Activated CD8-positive, alpha-beta memory T cell treated with anti-CD3 and anti-CD28 coated beads for 48 hours (primary cell): ENCODE measurements at places on chromosomes 2 and 18.

DNA sequence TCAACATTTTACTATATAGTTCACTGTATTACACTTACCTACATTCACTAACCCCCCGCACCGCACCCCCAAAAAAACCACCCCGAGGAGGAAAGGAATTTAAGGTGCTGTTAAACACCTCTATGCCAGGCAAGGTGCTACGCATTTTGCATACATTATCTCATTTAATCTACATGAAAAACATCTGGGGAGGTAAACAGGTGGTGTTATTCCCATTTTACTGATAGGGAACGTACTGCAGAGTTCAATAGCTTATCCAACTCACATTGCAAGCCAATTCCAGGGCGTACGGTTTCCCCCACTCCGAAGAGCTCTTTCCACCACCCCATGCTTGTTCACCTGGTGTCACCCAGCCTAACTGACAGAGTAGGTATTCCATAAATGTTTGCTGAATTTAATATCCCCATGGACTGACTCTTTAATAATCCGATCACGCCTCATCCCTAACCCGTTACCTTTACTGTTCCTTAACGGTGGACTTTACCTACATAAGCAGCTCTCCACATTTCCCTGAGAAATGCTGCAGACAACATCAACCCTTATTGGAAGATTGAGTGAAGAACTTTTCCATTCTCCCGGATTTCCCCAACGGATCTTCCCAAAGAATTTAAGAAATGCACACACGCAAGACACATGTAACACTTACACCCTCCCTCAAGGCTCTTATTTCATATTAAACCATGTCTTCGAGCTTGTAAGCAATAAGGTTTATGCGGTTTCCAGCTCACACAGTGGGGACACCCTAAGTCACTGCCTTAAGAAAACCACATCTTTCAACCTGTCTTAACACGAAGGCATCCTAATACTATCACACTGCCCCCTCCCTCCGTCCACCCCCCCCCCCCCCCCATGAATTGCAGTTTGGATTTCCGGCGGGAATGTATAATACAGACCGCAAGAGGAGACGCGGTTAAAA, 1.2 kb downstream of the RAPH1 start:
- DNase-seq = no peak

DNA sequence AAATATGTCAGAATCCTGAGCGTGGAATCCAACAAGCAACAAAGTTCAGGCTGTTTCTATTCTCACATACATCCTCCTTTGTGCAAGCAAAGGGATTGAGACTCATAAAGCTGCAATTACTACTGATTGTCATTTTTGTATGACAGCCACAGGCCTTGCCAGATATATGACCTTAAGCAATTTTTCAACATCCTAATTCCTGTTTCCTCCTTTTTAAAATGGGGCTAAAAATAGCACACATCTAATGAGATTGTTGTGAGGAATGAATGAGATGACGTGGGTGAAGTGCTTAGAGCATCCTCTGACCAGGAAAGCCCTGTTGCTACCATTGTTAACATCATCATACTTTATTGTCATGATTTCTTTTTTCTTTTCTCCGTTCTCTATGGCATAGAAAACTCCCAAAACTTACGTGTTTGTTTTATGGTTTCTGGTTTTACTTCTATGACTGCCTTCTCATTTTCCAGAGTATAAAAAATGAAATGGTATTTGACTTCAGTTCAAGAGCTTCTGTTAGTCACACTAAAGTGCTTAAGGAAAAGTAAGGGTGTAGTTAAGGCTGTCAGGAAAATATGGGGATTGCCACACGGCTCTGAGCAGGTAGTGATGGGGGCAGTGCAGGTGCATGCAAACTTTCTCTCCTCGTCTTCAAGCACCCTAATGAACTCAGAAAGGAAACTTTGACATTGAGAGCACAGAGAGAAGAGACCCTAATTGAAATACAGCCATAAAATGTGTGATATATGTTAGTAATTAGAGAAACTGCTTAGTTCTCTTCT, 590.6 kb upstream of the NETO1 start:
- no peak for DNase-seq

DNA sequence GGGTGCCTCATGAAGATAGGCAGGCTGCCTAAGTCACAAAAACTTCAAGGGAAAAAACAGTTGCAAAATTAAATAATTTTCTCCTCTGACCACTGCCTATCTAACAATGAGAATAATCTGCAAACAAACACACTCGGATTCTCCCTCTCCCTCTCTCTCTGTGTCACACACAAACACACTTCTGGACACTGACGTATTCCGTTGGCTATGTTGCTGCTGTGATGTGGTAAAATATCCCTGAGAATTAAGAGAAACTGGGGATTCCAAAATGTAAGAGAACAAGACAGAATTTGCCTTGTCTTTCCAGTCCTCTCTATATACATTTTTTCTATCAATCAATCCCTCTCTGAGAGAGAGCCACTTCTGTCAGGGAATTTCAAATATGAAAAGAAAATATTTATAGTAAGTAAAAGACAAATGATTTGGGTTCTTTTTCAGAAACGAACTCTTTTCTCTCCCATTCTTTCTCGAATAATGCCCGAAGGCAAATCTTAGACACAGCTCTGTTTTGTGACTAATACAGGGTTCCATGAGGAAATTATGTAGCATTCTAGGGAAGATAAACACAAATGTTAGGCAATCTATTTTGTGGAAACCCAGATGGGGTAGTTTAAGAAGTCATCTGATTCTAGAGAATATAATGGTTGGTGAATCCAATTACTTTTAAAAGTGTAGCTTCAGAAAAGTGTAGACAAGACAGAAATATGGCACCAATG, 310.3 kb upstream of the CYP26B1 start:
- DNase-seq = no peak

DNA sequence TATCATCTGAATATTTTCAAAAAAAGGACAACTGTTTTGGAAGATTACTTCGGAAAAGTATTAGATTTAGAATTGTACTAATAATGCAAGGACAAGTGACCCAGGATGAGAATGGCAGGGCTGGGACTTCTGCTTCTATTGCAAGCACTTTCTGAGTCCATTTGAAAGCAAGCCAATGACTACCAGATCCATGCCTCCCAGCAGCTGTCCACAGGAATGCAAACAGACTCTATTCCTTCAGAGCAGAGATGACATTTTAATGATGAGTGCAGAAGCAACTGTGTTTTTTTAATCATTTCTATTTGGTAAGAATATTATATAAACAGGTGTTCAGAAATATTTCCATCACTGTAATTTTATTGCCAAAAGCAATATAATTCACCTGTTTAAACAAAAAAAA, 456.7 kb downstream of the SOX11 start:
- DNase-seq = no peak

DNA sequence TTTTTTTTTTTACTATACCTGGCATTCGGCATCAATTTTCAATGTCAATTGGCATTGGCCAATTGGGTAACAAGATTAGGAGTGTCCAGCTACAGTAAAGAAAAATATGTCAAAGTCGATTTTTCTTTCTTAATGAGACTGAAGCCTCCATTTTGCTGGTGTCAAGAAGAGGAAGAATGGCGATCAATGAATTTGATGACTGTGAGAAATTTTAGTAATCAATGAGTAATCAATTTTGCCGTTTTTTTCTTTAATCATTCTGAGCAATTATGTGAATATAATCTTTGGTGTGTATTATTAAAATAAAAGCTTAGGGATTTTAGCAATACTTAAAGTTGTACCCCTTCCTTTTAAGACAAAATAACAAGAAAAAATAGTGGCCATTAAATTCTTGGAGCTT, 69.7 kb downstream of the TMEM200C start:
- DNase-seq = no peak

DNA sequence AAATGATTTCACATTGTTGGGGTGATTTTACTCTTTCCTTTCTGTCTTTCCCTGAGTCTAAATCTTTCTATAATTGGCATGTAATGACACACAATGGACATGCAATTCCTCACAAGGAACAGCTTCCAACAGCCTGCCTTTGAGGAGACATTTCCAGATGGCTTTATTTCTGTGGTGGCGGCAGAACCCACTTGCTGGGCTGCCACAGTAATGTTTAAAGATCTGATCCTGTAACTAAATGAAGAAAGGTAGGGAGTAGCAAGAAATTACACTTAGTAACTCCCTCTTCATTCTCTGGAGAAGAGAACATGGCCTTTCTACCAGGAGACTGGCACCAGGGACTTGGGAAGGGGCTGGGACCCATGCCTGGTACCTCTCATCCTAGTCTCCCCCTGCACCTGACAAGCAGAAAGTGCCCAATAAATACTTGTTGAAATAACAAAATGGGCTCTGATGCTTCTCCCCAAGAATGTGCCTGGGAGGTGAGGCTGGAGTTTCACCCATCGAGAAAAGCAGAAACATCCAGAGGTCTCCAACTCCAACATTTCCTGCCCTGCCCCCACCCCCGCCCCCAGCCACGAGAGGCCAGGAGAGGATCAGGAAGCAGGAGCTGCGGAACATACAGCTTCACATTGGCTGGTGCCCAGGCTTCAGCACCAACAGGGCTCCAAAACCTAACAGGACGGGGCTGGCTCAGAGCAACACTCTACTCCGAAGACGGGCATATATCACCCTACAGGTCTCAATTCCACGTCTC, 92.1 kb downstream of the PXDN start:
- no peak for DNase-seq

DNA sequence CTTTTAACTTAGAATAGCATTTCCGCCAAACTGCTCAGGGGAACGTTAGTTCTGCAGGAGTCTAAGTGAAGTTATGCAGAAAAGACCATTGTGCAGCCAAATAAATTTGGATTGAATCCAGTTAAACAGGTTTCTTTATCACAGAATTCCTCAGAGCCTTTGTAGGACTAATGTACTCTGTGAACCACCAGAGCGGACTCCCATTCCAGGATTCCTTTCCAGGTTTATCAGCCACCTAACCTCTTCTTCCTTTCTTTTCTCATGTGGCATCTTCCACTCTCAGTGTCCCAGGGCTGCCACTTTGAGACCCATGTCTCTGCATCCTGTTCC, 350.4 kb downstream of the TSN start:
- no peak for DNase-seq

DNA sequence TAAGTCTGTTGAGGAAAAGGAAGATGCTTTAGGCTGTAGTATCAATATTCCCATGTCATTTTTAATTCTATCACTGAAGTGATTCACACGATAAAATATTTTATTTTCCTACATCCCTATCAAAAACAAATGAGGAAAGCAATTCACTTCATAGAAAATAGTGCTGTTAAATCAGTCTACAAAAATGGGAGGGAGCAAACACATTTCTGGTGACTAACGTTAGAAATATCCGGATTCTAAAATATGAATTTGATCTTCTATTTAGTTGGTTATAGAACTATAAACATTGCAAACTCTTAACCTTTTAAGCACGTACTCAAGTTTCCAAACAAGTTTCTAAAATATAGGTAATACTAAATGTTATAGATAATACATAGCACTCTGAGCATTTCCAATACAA, 20.8 kb downstream of the ATF2 start:
- DNase-seq = no peak

DNA sequence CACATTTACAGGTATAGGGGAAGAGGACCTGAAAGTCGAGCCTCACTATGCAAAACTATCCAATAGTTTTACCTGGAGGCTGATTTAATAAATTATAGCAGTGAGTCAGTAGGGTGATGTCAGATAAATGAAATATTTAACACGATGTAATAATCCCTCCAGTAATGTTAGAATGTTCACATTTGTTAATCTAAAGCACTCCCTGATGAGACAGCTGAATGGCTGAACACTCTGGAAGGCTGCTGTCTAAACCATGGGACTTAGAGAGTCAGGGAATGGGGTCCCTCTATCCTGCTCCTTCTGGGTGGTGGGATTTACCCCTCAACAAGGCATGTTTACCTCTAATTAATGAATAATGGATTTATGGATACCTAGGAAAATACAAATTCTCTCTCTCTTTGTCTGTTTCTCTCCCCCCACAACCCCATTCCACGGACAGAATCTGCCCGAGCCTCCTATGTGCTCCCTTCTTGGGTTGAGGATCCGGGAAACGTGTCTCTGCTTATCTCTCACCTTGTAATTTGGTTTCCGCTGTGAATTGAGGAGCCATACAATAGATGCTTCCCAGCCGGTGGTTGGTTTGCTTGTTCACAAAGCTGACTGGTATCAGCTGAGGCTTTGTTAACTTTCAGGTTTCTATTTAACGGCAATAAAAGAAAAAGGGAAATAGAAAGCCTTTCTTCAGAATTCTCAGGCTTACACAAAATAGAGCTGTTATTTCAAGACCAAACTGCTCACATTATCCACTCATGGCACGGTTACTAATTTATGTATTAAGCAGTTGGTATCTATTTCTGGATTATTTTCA, 25.9 kb downstream of the LRRC30 start:
- no peak for DNase-seq

DNA sequence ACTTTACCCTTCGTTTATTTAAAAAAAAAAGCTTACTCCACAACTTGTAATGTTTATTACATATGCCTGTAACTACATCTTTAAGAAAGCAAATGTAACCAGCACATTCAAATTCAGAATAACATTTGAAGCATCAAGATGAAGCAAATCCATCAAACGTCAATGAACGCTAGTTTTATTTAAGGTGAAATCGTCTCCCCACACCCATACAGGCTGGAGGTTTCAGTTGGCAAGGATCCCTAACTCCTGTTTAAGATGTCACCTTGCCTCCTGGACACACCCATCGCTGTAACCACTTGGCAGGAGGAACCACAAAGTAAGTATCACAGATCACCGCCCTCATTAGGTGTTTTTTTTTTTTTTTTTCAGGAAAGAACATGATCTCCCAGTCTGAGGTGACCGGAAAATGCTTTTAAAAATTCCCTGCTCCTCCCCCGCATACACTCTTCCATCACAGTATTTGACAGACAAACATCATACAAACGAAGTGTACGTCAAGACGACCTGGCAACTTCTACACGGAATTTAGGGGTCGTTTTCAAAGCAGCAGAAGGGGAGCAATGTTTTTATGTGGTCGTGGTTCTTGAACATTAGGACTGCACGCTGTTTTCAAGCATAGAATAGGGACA, 19.7 kb upstream of the STPG4 start:
- DNase-seq = no peak

GRCh38 chr2:119126650-119127049, 31.9 kb downstream of the C1QL2 start:
- DNase-seq = peak; percentile 5

DNA sequence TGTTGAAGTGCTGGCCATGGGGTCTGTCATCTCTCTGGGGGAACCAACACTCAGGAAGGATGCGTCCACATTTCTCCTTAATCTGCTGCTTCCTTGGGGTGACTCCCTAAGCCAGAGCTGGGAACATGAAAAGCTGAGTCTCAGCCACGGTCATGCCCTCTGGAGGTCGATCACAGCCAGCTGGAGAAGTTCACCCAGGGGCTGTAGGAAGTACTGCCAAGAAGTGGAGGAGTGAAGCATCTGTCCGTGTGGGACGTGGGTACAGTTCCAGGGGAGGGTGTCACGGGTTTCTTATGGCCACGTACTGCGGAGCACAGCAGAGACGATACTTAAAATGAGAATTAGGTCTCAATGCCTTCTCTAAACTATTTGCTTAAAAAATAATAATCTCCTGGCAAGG, 42.4 kb upstream of the IGFBP2 start:
- no peak for DNase-seq
